ENCODE measurements at places on chromosomes 11 and 22.

DNA sequence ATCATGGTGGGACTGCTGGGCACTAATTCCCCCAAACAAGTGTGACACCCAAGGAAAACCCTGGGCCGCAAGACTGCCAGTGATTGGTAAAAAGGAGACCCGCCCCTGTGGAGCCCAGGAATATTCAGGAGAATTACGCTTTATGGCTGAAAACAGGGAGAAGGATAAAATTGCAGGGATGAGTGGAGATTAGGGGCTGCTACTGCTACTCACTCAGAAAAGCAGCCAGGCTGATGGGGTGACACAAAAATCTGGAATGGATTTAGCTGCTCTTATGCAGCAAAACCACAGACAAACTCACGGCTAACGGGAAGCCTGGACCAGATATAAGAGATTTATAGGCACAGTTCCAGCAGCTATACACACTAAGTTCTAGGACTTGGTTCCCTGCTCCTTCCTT lies 4.4 kb upstream of the FBXO3 start:
- DNase-seq, result no peak

GRCh38 chr22:37639771-37640590 lies 512 bp downstream of the SH3BP1 start:
- no peak for DNase-seq

DNA sequence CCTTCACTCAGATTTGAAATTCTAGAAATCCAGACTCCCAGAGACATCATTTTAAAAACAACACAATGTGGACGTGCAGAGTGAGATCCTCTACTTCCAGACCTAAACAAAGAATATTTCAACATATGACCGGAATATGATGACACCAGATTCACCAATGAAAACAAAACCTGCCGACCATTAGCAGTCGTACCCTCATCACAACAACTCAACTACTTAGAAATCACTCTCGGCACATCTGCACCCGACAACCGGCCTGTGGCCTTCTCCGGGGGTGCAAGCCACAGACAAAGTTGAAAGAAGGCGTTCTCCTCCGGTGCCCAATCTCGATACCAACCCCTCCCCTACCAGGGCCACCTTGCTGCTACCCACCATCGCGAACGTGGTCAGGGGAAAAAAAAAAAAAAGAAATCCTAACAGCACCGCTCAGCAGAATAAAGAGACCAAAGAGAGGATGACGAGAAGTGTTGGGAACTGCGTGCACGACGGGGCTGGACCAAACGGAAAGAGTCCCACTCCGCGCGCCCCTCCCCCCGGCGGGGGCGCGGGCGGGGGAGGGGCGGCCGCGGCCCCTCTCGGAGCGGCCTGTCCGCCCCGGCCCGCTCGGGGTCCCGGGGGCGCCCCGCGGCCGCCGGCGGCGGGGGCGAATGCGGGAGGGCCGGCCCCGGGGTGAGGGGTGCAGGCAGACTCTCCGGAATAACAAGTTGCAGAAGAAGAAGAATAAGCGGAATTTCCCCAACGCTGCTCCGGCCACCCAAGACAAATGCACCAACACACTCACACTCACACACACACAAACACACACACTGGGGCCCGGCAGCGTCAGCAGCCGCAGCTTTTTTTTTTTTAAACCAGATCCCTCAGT lies 1.7 kb downstream of the PHF21A start:
- peak; percentile 4 for DNase-seq

- no peak for DNase-seq
These were observed 66.7 kb downstream of the MYEOV start for GRCh38 chr11:69360606-69361005.

GRCh38 chr11:134013518-134013917 lies 55.4 kb upstream of the JAM3 start:
- no peak for DNase-seq

DNA sequence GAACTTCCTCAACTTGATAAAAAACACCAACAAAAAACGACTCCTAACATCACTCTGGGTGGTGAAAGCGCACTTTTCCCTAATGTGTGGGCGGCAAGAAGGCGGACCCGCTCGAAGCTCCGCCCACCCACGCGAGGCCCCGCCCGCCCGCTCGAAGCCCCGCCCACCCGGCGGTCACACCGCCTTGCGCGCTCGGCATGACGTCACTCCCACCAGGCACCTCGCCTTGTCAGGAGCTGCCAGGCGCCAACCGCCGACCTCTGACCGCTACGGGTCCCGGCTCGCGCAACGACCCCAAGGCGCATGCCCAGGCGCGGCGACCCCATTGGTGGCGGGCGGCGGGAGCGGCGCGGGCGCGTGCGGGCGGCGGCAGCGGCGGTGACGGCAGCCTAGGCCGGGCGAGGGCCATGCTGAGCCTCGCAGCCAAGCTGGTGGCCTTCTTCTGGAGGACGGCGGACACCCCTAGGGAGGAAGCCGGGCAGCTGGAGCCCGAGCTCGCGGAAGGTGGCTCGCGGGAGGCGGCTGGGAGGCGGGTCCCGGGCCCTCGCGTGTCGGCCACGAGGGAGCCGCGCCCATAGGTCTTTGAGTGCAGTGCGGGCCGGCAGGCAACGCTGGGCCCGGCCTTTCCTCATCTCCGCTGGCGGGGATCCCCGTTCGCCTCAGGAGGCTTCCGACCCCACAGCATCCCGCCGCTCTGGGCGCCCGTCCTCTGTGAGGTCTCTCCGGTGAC lies at the start of gene MOV10L1:
MOV10L1 (plus strand) TSS at position 325 of the 730 bp plus-strand sequence; CDS start at position 408, 83 bp downstream.
- no peak for DNase-seq

DNA sequence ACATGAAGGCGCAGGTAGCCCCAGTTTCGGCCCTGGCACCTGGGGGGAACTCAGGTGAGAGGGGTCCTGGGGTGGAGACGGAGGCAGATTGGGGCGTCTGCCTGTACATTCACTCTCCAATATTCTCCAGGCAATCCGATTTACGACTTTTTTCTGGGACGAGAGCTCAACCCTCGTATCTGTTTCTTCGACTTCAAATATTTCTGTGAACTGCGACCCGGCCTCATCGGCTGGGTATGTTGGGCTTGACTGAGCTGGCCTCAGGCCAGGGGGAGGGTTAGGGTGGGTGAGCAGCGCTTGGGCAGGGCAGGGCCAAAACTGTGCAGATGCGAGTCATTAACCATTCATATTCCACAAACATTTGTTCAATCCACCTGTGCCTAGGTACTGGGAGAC lies 1.7 kb downstream of the TM7SF2 start:
- DNase-seq, result no peak

- DNase-seq, result no peak
These were observed 23.5 kb downstream of the DRICH1 start for GRCh38 chr22:23608583-23608982.

DNA sequence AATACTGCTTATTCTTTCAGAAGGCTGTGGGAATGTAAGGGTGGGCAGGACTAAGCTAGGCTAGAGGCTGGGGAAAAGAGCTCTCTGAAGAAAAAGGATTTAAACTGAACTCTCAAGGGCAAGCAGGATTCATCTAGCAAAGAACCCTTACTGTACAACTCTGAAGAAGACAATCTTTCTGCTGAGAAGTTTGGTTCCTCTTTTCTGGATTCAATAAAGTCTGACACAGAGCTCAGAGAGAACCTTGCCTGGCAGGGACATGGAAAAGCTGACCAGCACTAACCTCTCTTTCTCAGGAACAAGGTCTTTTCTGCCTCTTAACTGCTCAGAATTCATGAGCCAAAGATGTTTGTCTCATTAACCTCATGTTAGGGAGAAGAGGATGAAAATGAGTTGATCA lies 388.4 kb upstream of the DDI1 start:
- no peak for DNase-seq

DNA sequence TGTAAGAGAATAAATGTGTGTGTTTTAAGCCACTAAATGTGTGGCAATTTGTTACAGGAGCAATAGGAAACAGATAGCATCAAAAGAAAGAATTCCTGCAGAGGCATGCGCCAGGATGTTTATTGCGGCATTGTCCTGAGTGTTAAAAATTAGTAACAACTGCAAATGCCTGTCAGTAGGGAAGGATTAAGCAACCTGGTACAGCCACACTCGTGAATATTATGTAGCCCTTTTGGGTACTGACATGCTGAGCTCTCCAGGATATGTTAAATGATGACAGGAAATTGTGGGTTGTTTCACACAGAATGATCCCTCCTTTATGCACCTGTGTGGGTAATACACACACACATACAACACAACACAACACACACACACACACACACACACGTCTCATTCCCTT lies 69.7 kb upstream of the MYOD1 start:
- DNase-seq, result no peak

DNA sequence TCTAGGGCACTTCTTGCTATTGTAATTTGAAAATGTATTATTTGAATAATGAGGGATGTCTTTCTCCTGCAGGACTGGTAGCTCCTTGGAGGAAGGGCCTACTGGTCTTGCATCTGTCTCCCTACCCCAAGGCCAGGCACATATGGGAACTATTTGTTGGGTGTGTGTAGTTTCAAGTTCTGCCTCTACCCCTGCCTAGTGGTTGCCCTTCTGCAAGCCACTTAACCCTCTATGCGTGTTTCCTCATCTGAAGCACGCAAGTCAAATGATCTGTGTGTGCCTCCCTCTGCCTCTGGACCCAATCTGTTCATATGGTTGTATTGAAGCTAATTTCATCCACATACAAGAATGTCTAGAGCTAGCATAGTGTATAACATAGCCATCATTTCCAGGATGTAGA lies 67.0 kb downstream of the WNT11 start:
- no peak for DNase-seq

GRCh38 chr11:76206327-76207081 lies at the start of gene WNT11:
Gene WNT11 (minus strand): TSS chr11:76206502. CDS start chr11:76206407, 95 bp downstream.
- DNase-seq, result no peak

DNA sequence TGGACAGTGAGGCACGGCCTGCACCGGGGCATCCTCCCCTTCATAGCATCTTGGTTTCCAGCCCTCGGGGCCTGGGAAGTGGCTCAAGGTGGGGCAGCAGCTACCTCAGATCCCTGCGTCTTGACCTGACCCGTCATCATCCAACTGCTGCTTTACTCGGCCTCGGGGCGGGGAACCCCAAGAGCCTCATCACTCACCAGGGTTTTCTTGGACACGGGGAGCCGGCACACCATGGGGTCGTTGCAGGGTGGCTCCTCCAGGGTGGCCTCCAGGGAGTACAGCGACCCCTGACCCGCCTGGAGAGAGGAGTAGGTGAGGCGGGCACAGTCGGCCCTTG lies 651 bp downstream of the CTSF start:
- DNase-seq, result no peak

DNA sequence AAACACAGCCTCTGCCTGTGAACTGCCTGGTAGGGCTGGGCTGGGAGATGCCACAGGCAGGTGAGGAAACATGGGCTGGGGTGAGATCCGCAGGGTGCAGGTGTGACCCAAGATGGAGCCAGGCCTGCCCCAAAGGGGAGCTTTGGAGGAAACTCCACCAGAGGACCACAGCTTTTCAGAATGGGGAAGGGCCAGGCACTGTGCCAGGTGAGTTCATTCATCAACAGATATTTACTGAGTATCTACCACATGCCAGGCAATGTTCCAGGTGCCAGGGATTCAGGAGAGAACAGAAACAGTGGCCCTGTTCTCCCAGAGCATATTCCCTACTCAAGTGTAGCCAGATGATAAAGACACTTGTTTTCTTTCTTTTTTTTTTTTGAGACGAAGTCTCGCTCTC lies 11.2 kb downstream of the RTN4RL2 start:
- no peak for DNase-seq

- no peak for DNase-seq
These were observed 1.1 kb downstream of the PELI3 start for GRCh38 chr11:66467756-66468155.

- DNase-seq, result no peak
These were observed 120.1 kb upstream of the SLC5A12 start for GRCh38 chr11:26841818-26842473.

DNA sequence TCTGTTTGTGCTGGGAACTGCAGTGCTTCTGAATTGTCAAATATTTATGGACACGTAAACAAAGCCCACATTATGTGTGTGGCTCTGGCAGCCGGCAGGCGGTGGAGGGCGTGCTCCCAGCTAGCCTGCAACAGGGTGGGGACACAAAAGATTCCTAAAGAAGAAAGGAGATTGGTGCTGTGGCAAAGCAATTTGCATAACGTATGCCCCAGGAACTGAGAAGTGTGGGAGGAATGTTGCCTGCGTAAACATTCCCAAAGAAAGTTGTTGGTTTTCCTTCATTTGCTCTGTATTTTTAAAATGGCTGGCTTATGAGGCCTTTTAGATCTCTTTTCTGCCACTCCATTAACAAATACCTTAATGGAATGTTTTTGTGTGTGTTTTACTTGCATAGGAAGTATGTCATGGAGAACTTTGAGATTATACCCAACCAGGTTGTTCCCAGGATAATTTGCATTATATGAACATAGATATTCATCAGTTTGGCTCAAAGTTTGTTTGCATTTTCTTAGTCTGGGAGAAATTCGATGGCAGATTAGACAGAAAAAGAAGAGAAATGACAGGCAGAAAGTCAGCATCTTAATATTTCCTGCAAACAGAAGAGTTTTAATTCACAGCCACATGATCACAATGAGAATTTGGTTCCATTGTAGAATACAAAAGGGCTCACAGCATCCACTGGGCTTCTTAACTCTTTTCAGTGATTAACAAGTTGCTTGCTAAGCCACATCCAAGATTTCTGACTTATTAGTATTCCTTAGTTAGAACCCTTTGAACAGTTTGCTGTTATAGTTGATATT lies 41.8 kb upstream of the DLAT start:
- no peak for DNase-seq

- DNase-seq, result no peak
These were observed 28.7 kb upstream of the YWHAH start for GRCh38 chr22:31915586-31915985.

- DNase-seq, result no peak
These were observed 333.6 kb upstream of the NCAM1 start for GRCh38 chr11:112627588-112628045.
